ENCODE measurements at places on chromosomes 5 and 9. TPM values are rescaled to one million over a fixed set of nuclear protein-coding genes. Genes with fewer than 3 reads are reported as not detected.

The ALAD gene
- total RNA-seq: 10.4 TPM

The CA9 gene
- total RNA-seq: 6.6 TPM

The FOXI1 gene
- not detected for total RNA-seq

The CACFD1 gene
- 5.0 TPM for total RNA-seq

The PCDHGB4 gene
- 0.87 TPM for total RNA-seq

The INSL6 gene
- not detected for total RNA-seq

The NTNG2 gene
- 3.2 TPM for total RNA-seq

All from A549 treated with ZK216348 at 1 μM for 4 hours (cell line).